NCI-H446 treated with DMSO at 0.1 percent for 48 hours (cell line): ENCODE measurements at places on chromosomes 11 and 22.

- no peak for DNase-seq
These were observed 49.4 kb upstream of the ADA2 start for GRCh38 chr22:17268501-17269223.

- no peak for DNase-seq
These were observed 286.2 kb downstream of the GRM5 start for GRCh38 chr11:88779577-88779976.

GRCh38 chr22:20946080-20946986, 20.7 kb upstream of the AIFM3 start:
- DNase-seq, result no peak

DNA sequence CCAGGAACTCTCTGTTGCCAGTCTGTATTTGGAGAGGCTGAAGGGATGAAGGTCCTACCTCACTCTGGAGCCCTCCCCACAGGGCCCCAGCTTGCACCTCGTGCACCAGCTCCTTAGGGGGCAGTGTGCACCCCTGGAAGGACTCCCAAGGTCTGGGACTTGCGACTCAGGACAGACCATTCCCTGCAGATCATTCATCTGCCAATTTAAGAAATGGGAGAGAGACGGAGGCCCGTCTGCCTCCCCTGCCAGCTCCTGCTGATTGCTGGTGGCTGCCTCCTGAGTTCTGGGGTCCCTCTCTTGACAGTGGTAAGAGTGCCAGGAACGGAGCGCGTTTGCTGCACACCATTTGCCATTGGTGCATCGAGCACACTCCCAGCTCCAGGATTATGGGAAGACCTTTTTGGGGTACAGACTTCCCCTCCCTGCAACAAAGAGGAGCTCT, 27.4 kb upstream of the MALAT1 start:
- DNase-seq, result peak; percentile 60

GRCh38 chr11:106381895-106382294, 304.4 kb downstream of the AASDHPPT start:
- no peak for DNase-seq

DNA sequence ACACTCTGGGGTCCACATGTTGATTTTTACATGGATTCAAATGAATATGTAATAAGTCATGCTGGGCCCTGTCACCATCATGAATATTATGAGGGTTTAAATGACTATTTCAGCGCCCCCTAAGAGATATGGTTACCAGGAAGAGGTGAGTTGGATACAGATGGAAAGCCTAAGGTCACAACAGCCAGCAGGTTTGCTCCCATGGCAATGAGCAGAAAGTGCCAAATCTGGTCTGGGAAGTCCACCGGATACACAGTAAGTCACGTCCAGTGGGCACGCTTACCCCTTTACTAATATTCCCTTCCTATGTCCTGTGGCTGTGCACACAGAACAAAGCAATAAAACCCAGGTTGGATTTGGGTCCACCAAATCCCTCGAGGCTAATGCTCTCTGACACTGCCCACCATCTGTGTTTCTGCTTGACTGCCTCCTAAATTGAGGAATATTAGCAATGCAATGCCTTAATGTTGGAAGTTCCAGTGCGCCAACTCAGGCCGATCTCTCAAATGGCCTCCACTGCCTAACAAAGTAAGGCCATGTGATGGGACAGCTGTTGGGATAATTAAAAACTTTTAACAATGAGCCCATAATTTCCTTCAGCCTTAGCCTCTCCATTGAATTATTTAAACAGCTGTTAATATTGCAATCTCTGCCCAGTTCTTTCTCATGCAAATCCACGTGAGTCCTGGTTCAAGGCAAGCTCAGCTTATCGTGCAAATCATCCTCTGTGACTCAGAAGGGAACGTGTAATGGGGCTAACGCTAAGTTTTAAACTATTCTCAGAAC, 97.6 kb downstream of the SLC1A2 start:
- DNase-seq, result peak; percentile 83

GRCh38 chr22:28344918-28345703, 334.5 kb downstream of the TTC28 start:
- no peak for DNase-seq

GRCh38 chr11:114057605-114058004, 1.9 kb upstream of the ZBTB16 start:
- no peak for DNase-seq

GRCh38 chr11:1532014-1532586, 40.0 kb downstream of the DUSP8 start:
- DNase-seq, result peak; percentile 87

GRCh38 chr11:126059238-126059781, 3.4 kb downstream of the CDON start:
- DNase-seq, result no peak

- no peak for DNase-seq
These were observed 56.6 kb upstream of the CAPRIN1 start for GRCh38 chr11:33994937-33995336.

DNA sequence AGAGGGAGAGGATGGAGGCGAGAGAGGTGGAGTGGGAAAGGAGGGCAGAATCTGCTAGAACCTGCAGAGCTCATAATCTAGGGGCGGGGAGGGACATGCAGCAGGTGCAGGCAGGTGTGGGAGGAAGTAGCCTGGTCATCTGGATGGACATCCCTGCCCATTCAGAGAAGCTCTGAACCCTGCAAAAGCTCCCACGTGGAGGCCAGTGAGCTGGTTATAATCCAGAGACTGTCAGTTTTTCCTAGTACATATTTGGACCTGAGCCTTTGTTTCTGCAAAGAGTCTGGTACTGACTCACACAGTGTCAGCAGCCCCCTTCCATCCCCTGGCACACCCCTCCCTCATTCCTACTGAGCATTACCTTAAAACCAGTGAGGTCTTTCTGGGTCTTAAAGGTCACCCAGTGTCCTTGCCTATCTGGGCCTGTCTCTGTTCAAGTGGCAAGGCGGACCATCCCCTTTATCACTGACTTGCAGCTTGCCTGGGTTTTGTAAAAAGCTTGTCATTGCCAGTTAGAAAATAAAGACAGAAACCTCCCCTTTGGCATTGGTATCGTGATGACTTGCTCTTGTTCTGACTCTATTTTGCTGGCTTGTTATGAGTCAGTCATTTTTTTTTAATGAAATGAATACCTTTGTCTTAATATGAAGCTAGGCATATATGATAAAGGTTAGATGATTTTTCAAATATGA, 26.1 kb downstream of the PTPRJ start:
- DNase-seq, result no peak

DNA sequence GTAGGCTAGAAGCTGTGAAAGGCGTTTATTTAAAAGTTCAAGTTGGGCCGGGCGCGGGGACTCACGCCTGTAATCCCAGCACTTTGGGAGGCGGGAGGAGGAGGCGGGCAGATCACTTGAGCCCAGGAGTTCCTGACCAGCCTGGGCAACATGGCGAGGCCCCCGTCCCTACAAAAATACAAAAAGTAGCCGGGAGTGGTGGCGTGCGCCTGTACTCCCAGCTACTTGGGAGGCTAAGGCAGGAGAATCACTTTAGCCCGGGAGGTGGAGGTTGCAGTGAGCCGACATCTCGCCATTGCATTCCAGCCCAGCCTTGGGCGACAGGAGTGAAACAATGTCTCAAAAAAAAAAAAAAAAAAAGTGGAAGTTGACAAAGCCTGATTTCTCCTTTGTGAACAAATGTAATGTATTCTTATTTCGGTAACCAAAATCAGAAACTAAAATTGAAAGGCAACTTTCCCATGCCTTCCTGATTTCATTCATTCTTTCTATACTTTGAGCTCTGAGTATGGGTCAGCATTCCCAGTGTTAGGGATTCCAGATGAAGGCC, 825 bp downstream of the PTPMT1 start:
- no peak for DNase-seq

DNA sequence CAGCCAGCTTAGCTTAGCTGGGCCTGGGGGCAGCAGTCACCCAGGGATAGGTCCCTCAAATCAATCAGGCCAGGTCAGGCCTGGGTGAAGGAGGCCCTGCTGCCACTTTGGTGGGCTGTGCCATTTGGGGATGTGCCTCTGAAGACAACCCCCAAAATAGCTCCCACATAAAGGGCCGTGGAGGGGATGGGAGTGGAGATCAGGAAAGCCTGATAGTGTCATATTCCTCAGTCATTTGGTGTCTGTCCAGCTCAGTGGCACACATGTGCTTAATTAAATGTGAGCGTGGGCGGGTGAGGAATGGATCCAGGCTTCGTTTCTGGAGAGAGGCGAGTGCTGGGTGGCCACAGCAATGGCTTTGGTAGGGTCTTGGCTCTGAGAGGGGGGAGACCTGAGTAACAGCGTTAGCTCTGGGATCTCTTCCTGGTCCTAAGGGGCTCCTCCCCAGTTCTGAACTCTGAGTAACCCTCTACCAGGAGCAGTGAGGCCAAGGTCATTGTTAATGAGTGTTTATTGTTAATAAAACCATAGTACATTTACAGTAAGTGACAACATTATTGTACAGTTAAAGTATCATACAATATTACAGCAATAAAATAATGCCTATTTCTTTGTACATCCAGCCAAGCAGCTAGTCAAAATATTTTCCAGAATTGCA, 45.2 kb downstream of the NAT10 start:
- no peak for DNase-seq

- DNase-seq, result no peak
These were observed 44.8 kb downstream of the FAM83F start for GRCh38 chr22:40039482-40040115.

GRCh38 chr11:119297938-119298337, 19.0 kb downstream of the MCAM start:
- DNase-seq, result no peak

GRCh38 chr11:75899806-75900205, 84.8 kb downstream of the UVRAG start:
- no peak for DNase-seq

- no peak for DNase-seq
These were observed 6.5 kb downstream of the APOL2 start for GRCh38 chr22:36232715-36233401.

DNA sequence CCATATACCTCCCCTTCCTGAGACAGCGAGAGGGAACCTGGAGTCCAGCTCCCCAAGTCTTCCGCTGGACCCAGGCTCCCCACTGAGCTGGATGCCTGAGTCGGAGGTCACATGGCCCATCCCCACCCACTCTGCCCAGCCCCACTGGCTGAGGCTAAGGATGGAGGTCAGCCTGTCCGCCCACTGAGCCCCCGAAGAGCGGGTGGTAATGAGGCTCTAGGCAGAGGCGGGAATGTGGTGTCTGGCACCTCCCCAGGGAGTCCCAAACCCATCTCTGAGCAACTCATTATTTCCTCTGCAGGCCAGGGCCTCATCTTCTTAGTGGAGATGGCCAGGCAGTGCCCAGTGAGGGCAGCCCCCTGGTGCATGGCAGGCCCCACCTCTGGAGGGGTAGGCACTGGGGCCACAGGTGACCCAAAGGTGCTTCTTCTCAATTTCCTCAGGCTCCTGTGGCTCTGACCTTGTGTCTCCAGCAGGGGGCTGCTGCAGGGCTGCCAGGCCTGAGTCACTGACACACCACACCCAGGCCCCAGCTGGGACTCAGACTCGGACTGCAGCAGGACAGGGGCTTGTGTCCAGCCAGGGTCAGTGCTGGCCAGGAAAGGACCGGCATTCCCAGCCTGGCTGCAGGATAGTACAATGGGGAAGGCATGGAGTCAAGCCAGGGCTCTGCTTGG, 10.2 kb upstream of the PDE2A start:
- DNase-seq, result no peak

- no peak for DNase-seq
These were observed 23.2 kb upstream of the NAV2 start for GRCh38 chr11:19689281-19690000.

GRCh38 chr22:22200569-22201184, 43.9 kb upstream of the VPREB1 start:
- DNase-seq, result no peak

DNA sequence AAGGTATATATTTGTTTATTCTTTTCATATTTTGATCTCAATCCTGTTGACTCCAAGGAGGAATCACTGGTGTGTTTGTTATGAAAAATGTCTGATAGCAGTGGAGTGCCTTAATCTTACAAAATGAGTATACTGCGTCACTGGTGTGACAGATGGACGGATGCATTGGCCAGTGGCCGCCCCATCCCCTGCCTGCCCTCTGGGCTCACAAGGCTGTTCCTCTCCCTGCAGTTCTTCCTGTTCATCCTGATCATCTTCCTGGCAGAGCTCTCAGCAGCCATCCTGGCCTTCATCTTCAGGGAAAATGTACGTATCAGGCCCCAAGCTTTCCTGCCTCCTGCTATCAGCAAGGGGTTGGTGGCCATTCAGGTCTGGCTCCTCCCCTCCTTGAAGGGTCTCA, 32.9 kb downstream of the TP53I11 start:
- no peak for DNase-seq

- no peak for DNase-seq
These were observed 24.0 kb downstream of the TRIM66 start for GRCh38 chr11:8658321-8659057.

DNA sequence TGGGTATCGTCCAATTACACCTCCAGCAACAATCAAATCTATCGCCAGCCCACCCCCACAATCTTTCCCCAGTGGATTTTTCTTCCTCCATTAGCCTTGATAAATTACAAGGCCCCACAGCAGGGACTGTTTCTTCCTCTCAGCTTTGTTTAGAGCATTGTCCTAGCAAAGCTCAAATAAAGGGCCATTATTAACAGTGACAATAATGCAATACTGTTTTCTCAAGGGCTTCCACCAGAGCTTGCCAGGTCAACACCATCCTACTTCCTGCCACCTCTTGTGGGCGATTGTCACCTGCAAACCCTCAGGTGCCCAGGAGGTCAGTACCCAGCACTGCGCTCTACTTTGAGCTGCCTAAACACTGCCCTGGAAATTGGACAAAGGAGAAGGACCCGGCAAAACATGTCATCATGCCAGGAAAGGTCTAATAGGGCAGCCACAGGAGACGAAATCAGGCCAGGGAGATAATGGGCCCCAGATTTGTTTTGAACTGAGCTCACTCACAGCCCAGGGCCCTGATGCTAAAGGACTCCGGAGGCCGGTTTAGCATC, 95.2 kb downstream of the ABTB2 start:
- no peak for DNase-seq

DNA sequence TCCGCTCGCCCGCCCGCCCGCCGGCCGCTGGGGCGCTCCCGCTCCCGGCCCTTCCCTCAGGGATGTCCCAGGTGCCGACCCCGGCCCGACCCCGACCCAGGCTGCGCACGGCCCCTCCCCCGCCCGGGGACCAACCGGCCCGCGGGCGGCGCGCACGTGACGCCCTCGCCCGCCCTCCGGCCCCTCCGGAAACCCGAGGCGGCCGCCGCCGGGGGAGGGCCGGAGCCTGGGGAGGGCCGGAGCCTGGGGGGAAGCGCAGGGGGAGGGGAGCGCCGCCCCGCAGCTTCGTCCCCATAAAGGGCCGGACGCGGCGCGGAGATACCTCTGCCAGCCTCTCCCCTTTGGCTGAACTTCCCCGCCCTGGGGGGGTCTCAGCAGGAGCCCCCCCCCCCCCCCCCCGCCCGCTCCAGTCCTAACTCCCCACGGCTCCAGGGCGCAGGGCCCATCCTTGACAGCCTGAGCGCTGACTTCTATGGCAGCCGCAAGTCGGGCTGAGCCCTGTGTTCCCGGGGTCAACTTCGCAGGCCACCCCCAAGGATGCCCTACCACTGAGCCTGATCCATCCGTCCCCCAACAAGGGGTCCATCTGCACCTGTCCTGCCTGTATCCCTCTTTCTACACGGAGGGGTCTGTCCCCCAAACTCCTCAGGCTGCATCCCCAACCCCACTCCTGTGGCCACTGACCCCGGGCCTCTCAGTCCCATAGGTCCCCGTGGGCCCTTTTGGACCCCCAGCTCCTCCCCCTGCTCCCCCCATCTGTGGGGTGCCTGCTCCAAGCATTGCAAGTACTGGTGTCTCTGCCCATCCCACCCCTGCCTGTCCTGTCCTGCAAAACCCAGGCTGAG, at the start of gene MAPK12:
MAPK12 (minus strand) TSS at position 69 of the 845 bp plus-strand sequence. CDS start 174 bp downstream, outside the sequence.
- no peak for DNase-seq

- no peak for DNase-seq
These were observed 19.7 kb upstream of the ALX4 start for GRCh38 chr11:44329472-44330230.

- no peak for DNase-seq
These were observed 5.9 kb upstream of the BATF2 start for GRCh38 chr11:65002706-65003105.
